Cardiac septum (tissue), 1 donor: ENCODE measurements at places on chromosomes 13 and 19. TPM values are rescaled to one million over a fixed set of nuclear protein-coding genes. Genes with fewer than 3 reads are reported as not detected.

AP1M2 gene
- total RNA-seq: not detected

ATP4A gene
- total RNA-seq: not detected

CD177 gene
- total RNA-seq: 1.4 TPM

CLEC4G gene
- total RNA-seq: 0.92 TPM

GRCh38 chr13:72983085-72983768 is 75.6 kb upstream of the KLF5 start:
- no peak for DNase-seq

- no peak for DNase-seq
Observed at GRCh38 chr13:78382491-78382890, 220.9 kb downstream of the POU4F1 start.
